Vagina (tissue), 2 donors: ENCODE measurements at places on chromosomes 16 and 17.

- DNase-seq, result no peak
Measured at GRCh38 chr17:65220732-65221131, 83.6 kb downstream of the RGS9 start.

GRCh38 chr17:58560511-58560910, 46.1 kb upstream of the MTMR4 start:
- no peak for DNase-seq

DNA sequence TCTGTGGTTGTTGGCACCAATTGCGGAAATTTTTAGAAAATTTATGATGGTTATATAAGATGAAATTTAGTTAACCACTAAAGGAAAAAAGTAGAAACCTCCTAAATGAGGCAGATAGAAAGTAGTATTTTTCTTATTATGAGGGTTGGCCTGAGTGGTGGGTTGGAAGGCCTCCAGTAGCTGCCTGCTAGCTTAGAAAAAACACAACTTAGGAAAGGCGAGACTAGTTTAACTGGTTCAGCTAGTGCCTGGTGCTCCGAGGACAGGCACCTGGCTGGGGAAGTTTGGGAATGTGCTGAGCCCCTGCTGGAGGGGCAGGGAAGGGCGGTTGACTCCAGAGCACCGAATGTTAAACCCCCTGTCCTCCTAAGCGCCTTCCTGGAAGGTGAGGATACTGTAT, 19.9 kb downstream of the LDHD start:
- DNase-seq, result no peak

DNA sequence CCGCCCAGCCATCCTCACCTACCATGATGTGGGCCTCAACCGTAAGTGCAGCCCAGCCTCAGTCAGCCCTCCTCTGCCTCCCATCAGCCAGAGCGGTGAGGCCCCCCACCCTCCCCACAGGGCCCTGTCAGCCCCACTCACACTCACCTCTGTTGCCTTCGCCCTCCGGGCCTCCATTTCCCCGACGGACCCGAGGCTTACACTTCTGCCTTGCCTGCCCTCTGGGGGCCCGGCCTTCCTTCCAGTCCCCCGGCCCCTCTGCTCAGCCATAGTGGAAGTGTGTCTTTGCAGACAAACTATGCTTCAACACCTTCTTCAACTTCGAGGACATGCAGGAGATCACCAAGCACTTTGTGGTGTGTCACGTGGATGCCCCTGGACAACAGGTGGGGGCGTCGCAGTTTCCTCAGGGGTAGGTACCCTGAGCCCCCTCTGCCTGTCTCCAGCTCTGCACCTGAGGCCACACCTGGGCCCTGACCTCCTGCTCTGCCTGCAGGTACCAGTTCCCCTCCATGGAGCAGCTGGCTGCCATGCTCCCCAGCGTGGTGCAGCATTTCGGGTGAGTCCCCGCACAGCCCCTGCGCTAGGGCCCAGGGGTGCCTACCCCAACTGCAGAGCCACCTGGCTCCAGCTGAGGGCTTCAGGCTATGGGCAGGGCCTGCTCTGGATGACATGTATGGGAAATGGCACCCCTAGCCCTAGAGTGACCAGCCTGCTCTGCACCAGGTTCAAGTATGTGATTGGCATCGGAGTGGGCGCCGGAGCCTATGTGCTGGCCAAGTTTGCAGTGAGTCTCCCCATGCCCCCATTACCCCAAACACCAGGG, 4.1 kb downstream of the NDRG4 start:
- DNase-seq, result no peak

DNA sequence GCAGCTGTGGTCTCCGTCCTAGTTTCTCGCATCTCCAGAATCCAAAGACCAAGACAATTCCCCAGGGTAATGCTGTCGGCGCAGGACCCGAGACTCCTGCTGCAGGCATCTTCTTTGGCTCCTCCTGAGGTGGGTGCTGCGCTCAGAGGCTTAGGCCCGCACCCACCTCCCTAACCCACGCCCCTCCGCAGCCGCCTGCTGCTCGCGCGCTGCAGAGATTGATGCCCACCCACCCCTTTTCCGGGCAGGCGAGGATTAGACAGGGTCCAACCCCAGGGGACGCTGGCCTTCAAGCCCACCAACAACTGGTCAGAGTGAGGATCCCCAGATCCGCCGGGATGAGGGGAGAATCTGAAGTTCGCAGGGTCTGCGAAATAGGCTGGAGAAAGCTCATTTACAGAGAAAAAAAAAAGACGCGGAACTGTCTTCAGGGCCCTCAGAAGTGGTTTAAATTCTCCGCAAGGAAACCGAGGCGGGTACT, 27.9 kb downstream of the SLFN11 start:
- DNase-seq, result no peak

- DNase-seq, result no peak
Measured at GRCh38 chr17:60416368-60416925, 5.8 kb upstream of the CHCT1 start.
